Iris pigment epithelial cell (primary cell): ENCODE measurements at places on chromosomes 7 and 10.

- no peak for DNase-seq
These were observed 9.5 kb upstream of the ASB4 start for GRCh38 chr7:95476072-95476847.

DNA sequence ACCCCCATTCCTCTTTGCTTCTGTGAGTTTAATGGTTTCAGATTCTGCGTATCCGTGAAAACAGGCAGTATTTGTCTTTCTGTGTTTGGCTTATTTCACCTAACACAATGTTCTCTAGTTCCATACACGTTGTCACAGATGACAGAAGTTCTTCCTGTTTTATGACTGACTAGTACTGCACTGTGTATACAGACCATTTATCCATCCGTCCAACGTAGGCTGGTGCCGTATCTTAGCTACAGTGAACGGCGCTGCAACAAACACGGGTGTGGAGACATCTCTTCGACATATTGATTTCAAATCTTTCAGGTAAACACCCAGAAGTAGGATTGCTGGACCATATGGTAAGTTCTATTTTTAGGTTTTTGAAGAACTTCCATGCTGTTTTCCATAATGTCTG, 181.7 kb downstream of the PARD3 start:
- DNase-seq = no peak

- DNase-seq = no peak
These were observed 29.3 kb downstream of the PPP2R2D start for GRCh38 chr10:131930150-131930549.

DNA sequence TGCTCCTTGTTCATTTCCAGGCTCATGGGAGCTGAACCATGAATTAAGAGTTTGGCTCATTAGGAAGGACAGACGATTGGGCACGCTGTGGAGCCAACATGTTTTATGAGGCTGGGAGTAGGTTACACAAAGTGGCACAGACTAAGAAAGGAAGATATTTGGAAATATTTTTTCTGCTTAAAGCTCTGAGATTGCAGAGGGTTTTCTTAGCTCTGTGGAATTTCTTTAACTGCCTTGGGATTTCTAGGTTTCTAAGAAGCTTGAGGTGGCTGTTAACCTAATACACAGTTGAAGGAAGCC, 344.6 kb downstream of the RNLS start:
- DNase-seq = no peak
